ENCODE measurements at places on chromosomes 13 and 19.

DNA sequence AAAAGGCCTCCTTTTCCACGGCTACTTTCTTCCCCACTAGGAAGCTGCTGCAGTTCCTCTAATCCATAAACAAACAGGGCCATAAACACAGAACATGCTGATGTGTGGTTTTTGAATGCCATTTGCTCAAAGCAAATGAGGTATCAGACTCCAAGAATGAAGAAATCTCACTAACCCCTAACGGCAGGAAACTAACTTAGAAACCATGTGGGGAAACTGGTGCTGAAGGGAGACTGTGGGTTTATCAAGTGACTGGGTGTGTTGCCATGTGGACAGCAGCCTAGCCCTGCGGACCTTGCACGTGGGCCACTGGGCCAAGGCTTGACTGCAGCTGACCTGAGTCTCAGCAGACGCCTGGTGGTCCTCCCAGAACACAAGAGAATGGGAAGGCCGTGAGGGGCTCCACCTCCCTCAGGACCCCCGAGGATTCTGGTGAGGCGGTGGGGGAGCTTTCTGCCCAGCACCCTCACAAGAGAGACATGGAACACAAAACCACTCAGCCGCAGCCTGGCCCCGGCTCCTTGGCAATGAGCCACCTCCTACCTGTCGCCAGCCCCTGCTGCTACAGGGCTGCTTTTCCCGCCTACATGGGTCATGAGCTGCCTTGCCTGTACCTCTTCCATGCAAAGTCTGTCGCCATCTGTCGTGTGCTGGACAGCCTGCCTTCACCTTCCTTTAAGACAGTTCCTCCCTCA, 10.6 kb downstream of the SLC15A1 start:
- no peak for DNase-seq

DNA sequence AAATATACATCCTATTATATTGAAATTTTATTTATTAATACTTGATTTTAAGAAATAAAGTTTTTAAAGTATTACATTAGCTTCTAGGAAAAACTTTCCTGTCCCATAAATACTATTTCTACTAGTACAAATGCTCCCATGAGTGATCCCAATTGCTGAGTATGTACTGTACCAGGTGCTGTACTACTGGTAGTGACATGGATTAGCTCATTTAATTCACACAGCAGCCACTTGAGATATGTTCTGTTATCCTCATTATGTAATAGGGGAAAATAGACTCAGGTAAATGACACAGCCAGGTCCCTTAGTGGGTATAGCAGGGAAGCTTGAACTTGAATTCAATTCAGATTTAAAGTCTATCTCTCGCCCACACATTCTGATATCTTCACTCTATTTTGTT, 363.1 kb downstream of the FGF14 start:
- DNase-seq, result no peak

- DNase-seq, result peak; percentile 1
Measured at GRCh38 chr13:40895227-40896184, 106.1 kb downstream of the SLC25A15 start.

DNA sequence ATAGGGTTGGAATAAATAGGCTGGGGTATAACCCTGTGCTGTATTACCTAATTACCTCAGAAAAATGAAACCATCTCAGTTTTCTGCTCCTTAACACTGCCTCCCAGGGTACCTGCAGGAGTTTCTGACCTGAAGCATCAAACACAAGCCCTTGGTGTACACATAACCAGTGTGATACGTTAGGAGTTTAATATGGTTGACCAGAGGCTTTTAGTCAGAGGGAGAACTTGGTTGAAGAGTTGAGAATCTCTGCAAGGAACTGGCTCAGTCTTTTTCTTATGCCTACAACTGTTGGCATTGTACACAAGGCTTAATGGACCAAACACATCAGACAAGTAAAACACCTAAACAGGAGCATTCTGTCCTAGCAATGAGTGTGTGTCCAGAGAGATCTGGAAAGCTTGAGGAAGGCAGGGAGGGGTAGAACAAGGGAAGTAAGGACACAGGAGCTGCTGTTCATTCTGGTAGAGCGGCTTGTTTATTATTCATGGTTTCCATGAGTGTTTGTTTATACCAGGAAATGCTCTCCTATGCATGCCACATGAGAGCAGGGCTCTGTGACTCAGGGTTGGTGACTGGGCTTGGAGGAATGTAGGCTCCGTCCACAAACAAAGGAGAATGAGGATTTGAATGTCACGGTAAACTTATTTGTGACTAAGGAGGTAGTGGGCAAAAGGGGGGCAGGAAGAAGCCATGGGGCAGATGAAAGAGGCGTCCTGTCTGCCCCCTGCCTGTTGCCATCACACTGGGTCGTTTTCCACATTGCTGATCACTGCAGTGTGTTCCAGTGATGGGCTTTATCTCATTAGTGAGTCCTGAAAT, 11.9 kb upstream of the SPATA13 start:
- DNase-seq, result no peak

DNA sequence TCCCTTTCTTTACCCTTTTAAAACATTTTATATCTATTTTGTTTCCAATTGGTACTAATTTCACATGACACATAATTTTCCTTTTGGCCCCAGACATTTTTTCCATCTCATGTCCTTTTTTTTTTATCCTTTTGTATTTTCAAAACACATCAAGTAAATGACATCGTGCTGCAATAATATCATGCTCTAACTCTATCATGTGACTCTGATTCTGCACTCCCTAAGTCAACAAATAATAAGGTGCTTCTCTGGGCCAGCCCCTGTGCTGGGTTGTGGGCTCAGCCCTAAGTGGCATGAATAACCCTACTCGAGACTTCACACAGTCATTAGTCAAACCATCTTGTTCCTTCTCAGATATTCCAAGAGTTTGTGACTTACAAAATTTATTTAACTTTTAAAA, 21.7 kb downstream of the NALCN start:
- no peak for DNase-seq

- DNase-seq, result no peak
Measured at GRCh38 chr19:49636233-49636932, 3.6 kb downstream of the RRAS start.

DNA sequence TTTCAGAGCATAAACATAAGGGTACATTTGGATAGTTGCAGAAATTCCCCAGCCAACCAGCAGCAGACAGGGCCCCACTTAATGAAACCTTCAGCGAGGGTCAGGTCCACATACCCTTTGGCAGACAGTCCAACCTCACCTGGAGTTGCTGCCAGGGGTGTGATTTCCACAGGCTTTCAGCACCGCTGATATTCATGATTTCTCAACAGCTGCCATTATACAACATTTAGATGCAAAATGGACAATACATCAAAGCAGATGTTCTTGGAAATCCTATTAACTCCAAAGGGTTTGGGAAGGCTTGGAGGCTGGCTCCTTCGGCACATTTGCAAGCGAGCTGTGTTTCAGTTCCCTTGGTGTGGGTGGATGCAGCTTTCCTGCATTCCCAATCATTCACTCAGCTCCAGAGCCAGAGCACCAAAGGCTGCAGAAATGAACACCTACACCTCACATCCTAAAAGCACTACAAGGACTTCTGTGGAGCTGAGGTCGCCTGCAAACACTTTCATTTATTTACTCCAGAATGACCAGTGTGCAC, 147.2 kb upstream of the VSTM2B start:
- no peak for DNase-seq

DNA sequence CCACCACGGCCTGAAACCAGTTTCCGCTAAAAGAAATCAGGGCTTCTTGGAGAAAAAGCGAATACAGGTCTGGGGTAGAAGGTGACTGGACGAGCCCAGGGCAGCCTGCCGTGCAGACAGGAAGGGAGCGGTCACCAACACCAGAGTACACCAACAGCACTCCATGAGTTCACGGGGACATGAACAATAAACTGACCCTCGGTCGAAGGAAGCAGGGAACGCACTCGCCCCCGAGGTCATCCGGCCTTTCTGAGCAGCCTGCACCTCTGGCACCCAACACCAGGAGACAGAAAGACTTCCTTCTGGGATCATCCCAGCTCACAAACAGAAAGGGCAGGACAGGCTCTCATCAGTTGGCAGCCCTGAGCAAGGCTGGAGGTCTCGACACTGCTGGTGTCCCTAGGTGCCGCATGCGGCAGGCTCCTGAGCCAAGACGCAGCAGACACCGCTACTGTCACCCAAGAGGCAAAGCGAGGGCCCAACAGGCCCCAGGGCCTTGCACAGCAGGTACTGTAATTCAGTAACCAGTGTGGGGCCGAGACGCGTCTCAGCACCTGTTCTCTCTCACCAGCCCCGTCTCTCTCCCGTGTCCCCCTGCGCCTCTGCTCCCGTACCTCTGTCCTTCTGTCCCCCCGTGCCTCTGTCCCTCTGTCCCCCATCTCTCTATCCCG, 18.0 kb downstream of the DCUN1D2 start:
- no peak for DNase-seq

DNA sequence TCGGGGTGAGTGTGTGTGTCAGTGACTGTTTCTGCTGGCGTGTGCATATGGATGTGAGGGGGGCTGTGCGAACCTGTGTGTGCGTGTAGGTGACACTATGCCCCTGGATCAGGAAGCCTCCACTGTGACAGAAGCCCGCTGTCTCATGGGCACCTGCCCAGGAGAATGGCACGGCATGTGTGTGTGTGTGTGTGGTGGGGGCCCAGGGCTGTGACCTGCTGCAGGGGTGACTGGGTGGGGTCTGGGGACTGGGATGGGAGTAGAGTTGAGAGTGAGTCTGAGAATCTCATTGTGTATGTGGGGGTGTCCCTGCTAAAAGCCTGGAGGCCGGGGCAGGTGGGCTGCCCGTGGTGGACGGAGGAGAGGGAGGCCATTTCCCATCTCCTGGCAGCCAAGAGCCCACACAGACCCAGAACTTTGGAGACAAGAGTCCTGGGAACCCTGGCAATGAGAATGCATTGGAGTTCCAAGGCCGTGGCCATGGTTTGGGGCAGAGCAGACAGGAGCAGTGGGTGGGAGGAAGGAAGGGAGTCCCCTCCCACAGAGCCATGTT, 6.4 kb upstream of the TPM4 start:
- no peak for DNase-seq

- no peak for DNase-seq
Measured at GRCh38 chr13:43126420-43126819, 103.0 kb downstream of the DNAJC15 start.

DNA sequence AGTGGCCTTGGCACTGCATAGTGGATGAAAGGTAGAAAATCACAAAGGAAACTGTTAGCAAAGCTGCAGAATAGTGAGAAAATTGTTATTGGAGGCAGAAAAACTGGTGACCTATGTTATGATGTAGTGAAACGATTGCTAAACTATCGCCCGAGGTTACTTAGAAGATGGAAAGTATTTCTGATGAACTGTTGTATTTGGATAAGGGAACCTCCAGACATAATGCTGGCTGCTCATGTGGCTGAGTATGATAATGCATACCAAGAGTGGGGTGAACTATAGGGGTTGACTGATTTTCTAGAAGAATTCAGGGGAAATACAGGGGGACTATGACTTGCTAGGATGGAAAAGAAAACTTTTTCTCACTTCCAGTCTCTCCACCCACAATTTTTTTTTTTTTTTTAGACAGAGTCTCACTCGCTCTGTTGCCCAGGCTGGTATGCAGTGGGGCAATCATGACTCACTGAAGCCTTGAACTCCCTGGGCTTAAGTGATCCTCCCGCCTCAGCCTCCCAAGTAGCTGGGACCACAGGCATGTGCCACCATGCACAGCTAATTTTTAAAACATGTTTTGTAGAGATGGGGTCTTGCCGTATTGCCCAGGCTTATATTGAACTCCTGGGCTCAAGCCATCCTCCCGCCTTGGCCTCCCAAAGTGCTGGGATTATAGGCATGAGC, 4.4 kb upstream of the EID2 start:
- DNase-seq, result no peak

- DNase-seq, result no peak
Measured at GRCh38 chr13:60893801-60894200, 496.8 kb downstream of the TDRD3 start.

DNA sequence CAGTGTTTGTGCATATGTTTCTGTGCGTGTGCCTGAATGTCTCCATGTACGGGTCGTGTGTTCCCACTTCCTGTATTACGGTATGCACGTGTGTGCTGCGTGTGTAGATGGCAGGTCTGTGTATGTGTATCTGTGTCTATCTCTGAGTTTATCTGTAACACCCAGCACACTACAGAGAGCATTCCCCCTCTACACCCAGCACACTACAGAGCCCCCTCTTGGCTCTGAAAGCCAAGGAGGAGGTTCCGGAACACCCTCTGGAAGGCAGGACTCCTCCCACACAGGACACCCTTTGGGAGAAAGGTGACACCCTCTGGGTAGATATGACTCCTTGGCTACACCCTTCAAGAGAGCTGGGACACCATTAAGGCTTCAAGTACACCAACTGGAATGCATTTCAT, 2.1 kb upstream of the ERFL start:
- no peak for DNase-seq

GRCh38 chr13:98175043-98175442, 2.0 kb downstream of the RNF113B start:
- DNase-seq, result no peak
